PC-9 (cell line): ENCODE measurements at places on chromosomes 3 and 15. TPM values are rescaled to one million over a fixed set of nuclear protein-coding genes. Genes with fewer than 3 reads are reported as not detected.
A peak's percentile ranks its signal among the peaks of the same experiment; 100 is the strongest.

- no peak for DNase-seq
These were observed 42.1 kb upstream of the TASOR start for GRCh38 chr3:56725175-56725574.

Gene NCKIPSD
- 40.0 and 53.3 TPM in 2 replicates for total RNA-seq

DNA sequence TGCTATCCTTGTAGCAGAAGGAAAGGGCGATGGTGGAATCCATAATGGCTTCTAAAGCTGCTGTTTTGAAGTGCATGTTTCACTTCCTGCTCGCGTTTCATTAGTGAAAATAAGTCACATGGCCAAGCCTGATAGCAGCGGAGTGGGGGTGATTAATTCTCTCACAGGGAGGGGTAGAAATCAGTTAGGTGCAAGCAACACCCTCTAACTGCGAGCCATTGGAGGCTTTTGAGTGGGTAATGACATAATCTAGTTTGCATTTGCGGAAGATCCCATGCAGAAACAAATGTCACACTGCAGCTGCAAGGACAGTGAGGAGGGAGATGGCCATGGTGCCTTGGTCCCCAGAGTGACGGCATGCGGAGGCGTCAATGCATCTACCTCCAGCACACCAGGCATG lies 41.1 kb downstream of the CACNA2D3 start:
- DNase-seq: no peak

Gene CAPN3
- total RNA-seq: 0.18 and 0.50 TPM in 2 replicates

- no peak for DNase-seq
These were observed 20.5 kb downstream of the EXOG start for GRCh38 chr3:38516669-38517068.

- DNase-seq: no peak
These were observed 64.8 kb upstream of the PRR20G start for GRCh38 chr3:127352612-127353011.

DNA sequence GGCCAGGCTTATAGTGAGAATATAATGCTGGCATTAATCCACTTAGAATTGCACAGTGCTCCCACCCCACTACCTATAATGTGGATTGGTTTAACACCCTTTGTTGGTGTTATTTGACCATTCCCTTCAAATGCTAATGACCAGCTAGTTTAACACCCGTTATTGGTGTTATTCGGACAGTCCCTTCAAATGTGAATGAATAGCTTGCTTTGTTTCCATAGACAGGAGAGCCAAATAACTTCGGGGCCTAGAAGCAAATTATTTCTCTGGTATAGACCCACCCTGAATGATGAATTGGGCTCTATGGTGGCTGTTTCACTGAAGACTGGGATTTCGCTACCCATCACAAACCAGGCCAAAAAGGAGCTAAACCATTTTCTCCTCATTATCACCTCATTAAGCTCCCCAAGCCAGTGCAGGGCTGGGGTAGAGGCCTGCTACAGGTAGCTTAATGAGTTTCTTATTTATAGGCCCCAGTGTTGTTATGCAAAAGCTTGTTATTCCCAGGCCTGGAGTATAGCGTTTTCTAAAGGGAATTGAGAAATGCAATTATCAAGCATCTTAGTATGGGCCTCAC lies 494.1 kb upstream of the DPH6 start:
- DNase-seq: no peak

Gene MUC20
- 98.1 and 176 TPM in 2 replicates for total RNA-seq

DNA sequence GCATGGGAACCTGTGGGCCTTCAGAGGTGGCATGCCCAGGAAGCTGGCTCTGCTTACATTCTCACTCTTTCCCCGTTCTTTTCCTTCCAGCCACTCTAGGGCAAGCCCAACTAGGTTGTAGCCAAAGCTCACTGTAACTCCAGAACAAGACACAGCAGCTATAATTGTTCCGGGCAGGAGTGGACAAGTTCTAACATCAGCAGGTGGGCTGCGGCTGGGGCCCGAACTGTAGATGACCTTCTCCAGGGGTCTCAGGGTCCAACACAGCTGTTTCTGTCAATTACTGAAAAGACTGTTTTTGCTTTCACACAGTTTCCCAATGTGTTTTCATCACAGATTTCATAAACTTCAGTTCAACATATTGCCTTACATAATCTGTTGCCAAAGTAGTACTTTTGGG lies 11.5 kb downstream of the RASGRP1 start:
- DNase-seq: no peak

DNA sequence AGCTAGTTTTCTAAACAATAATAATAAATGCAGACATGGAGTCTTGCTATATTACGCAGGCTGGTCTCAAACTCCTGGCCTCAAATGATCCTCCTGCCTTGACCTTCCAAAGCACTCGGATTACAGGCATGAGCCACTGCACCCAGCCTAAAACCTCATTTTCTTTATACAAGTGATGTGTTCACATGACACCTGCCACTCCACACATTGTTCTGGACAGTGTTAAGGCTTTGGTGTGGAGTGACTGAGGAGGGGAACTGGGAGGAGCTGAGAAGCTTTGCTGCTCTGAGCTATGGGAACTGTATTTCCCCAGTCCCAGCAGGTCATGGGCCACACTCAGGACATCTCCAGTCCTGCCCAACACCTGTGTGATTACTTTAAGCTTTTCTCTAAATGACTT lies 380.0 kb downstream of the LRTM1 start:
- DNase-seq: no peak

DNA sequence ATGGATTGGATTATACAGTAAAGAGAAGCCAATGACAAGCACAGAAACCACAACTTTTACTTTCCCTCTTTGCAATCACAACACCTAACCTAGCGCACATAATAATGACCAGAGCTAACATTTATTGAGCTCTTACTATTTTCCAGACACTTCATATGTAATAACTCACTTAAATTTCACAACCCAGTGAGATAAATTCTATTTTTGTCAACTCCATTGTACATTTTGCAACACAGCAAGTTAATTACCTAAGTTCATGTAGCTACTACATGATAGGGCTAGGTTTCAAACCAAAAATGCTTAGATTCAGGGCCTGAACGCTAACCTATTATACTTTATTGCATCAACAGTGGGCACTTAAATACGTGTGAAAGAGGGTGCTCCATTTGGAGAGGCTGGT lies 89.5 kb downstream of the GADL1 start:
- no peak for DNase-seq

Gene TMEM212
- total RNA-seq: not detected in 2 replicates

GRCh38 chr15:93250209-93250608 lies 161.2 kb upstream of the RGMA start:
- DNase-seq: no peak

DNA sequence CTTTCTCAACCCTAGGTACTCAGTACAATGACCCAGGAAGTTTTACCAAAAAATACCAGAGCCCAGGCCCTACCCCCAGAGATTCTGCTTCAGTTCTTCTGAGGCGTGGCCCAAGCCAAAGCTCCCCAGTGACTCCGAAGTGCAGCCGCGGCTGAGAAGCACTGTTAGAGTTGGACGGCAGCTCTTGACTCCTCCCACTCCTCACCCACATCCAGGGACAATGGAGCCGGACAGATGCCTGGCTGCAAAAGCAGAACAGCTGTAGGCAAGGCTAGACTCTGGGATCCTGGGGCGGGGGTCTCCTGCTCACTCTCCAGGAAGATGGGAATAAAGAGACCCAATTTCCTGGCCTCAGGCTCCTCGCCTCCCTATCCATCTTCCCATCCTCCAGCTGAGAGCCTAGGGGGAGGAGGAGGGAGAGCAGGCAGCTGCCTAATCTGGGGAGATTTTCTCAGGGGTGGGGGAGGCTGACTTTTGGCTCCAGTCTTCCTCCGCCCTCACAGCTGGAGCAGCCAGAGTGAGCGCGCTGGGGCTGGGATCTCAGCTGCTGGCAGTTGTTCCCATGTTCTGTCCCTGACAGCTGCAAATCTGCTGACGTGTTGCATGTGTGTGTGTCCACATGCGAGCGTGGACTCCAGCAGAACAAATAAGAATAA lies 223.8 kb downstream of the OPA1 start:
- peak; percentile 97 for DNase-seq

Gene SYNM
- 2.2 and 2.4 TPM in 2 replicates for total RNA-seq
